ENCODE measurements at places on chromosomes 16 and 17.
A peak's percentile ranks its signal among the peaks of the same experiment; 100 is the strongest.

DNA sequence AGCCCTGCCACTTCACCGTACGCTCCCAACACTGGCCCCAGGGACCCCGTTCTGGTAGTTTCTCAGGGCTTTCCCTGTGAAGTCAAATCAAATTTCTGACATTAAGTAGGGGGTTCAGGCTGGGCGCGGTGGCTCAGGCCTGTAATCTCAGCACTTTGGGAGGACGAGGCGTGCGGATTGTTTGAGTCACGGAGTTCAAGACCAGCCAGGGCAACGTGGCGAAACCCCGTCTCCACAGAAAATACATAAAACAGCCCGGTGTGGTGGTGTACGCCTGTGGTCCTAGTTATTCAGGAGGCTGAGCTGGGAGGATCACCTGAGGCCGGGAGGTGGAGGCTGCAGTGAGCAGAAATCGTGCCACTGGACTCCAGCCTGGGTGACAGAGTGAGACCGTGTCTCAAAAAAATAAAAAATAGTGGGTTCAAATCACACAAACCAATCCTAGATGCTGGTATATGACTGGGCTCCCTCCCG, 632 bp downstream of the CYBC1 start:
- peak overlapping the region; percentile 97 for H3K4me3 ChIP-seq
- peak overlapping the region; percentile 96 for H3K27ac ChIP-seq
- 0 out of 2 replicates have a peak, but pooled peaks cover 9% of the 10 kb centered on the region for H3K4me1 ChIP-seq
- no peaks in the 10 kb centered on the region for H3K27me3 ChIP-seq
- H3K36me3 ChIP-seq: no peaks in the 10 kb centered on the region
- no peak for DNase-seq

DNA sequence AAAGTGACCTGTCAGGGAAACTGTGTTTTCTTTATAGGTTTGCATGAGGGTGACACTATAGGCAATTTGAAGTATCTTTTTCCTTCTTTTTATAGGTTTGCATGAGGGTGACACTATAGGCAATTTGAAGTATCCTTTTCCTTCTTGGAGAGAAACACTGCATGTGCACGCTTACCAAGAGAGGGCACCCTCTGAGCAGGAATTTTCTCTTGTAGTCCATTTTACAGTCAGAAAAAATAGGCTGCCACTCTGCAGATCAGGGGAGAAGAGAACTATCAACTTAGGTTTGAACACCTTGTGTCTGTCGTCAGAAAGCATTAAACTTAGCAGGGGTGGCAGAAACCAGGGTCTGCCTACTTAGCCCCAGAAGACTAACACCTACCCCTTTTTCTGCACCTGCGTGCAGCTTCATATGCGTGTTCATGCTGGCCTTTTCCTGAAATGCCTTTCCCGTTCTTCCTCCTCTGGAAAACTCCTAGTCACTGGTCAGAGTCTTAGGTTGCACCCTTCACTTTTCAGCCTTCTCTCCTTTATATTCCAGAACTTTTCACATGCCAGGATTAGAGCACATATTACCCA, 16.4 kb upstream of the SMIM36 start:
- DNase-seq: peak; percentile 13
- H3K27me3 ChIP-seq: no peaks in the 10 kb centered on the region
- no peak overlapping the region for H3K4me3 ChIP-seq

- H3K36me3 ChIP-seq: 0 out of 2 replicates have a peak, but pooled peaks cover 8% of the 10 kb centered on the region
- peak overlapping the region; percentile 98 for H3K27ac ChIP-seq
- H3K27me3 ChIP-seq: no peaks in the 10 kb centered on the region
- H3K4me1 ChIP-seq: peaks cover 54% of the 10 kb centered on the region
These were observed 19.1 kb downstream of the WIPI1 start for GRCh38 chr17:68437979-68438822.

DNA sequence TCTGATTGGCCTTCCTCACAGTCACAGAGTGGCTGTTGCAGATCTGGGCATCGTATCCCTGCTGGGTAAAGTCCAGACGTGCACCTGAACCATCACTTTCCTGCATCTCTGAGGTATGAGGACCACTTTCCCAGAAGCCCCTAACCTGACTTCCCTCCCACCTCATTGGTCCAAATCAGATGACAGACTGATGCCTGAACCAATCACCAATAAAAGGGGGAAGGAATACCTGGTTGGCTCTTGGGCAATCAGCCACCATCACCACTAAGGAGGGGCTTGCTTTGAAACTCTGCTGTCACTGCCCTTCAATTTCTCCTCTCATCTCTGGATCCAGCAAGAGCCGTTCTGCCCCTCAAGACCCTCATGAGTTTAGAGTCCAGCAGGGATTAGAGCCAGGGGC, 13.6 kb upstream of the WFDC1 start:
- peaks cover 60% of the 10 kb centered on the region for H3K27me3 ChIP-seq
- DNase-seq: no peak
- no peaks in the 10 kb centered on the region for H3K36me3 ChIP-seq
- no peaks in the 10 kb centered on the region for H3K4me1 ChIP-seq
- no peak overlapping the region for H3K27ac ChIP-seq
- H3K4me3 ChIP-seq: no peak overlapping the region

Data from MM.1S (cell line).